ENCODE measurements at places on chromosomes 3 and 15. TPM values are rescaled to one million over a fixed set of nuclear protein-coding genes. Genes with fewer than 3 reads are reported as not detected.

GRCh38 chr3:141058996-141059395 lies 7.8 kb downstream of the SPSB4 start:
- no peak for DNase-seq

MNS1 gene
- 2.1 TPM for total RNA-seq

DNA sequence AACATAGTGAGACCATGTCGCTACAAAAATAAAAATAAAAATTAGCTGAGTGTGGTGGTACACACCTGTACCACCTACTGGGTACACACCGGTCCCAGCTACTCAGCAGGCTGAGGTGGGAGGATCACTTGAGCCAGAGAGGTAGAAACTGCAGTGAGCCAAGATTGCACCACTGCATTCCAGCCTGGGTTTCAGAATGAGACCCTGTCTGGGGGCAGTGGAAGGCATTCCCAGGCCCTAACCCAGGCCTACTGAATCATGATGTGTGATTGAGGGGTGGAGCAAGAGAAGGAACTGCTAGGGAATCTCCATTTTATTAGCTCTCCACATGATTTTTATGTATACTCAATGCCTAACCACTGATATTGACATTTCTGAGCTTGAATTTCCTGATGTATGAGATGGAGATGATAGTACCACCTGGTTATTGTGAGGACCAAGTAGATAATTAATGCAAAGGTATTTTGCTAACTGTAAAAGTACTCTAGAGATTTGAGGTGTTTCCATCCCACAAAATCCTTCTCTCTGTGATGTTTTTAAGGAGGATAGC lies 169.5 kb upstream of the UMPS start:
- no peak for DNase-seq

GRCh38 chr15:87045746-87046145 lies 966.1 kb downstream of the AGBL1 start:
- DNase-seq = no peak

DNA sequence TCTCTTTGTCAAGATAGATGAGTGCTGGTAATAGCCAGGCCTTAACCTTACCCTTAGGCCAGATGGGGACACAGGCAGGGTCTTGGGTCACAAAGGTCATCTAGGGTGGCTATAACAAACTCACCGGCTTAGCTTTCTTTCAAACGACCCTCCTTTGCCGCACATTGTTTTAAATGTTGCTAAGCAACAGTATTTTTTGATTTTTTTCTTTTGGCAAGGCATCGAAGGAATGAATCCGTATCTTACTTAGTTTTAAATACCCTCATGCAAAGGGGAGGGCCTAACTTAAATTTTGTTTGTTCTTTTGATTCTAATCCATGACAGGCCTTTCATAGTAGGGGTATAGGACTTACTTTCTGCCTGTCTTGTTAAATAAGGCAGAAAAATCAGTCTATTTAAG lies 35.2 kb downstream of the ITPR1 start:
- no peak for DNase-seq

GRCh38 chr3:39166932-39167532 lies 13.6 kb upstream of the CSRNP1 start:
- peak; percentile 97 for DNase-seq

RAD51 gene
- 0.77 TPM for total RNA-seq

DNA sequence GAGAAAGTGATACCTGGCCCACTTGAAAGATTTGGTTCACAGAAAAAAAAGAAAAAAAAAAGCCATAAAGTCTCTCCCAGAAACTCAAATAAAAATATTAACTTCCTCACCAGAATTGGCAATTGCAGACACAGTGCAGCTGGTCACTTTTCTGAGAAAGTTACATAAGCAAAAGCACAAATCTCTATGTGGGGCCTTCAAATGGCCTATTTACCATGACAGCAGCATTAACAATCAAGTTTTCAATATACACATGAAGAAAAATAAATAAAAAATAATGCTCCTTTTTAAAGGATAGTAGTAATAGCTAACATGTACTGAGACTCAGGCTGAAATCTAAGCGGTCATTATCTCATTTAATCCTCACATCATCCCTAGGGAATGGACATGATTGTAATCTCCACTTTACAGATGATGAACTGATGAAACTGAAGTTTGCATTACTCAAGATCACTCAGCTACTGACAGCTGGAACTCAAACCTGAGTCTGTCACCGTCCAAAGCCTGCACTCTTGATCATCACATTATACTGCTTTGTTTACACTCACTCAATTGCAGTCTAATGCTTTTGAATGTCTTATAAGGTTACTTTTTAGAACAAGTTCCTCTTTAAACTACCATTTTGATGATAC lies 3.3 kb downstream of the NPTN start:
- DNase-seq = no peak

DNA sequence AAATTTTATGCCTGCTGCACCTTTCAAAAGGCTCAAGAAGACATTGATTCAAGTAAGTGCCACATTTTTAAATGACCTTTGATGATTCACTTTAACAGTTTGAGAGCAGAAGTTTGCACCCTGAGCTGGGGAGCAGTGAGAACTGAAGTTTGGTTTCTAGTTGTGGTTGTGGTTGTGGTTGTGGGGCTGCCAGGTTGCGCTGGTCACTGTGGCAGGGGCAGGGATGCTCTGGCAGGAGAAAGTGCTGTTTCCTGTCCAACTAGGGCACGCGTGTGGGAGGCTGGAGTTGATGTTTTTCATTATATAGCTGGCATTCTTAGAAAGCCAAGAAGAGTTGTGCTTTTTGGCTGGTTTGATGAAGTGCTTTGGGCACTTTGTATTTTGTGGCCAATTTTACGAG lies 339.7 kb upstream of the NR2F2 start:
- peak; percentile 47 for DNase-seq
